ENCODE measurements at places on chromosomes 1 and 21.

- peak; percentile 23 for DNase-seq
Observed at GRCh38 chr1:151196292-151196800, 2.0 kb upstream of the PIP5K1A start.

DNA sequence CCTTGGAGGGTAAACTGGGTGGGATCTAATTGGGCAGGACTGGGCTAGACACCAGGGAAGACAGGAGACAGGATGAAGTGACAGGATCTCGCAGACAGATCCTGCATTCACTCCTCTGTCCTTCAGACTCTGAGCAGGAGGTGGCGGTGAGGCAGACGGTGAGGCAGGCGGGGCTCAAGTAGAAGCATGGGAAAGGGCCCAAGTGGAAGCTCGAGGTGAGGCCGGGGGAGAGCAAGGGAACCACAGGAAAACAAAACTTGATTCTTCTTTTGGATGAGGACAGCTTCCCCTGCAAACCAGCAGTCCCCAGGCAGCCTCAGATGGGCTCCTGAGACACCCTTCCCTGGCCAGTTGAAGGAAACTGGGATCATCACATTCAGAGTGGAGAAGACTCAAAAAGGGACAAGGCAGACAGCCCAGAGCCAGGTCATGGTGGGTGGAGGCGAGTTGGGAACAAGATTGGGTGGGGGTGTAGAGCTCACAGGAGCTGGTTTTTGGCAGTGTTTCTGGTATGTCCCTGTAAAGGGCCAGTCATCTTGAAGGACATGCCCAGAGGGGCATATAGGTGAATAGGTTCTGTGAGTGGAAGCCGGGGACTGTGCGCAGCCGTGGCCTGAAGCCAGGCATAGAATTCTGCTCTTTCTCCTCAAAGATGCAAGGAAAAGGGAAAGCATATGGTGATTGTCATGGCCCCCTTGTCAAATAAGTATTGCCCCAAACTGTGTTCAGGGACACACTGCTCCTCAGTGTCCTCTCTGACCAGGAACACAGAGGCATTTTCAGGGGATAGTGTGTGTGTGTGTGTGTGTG lies 18.0 kb downstream of the INKA2 start:
- DNase-seq = no peak

GRCh38 chr1:32352831-32353383 lies 9.4 kb downstream of the FAM229A start:
- no peak for DNase-seq

- DNase-seq = no peak
Observed at GRCh38 chr1:3116560-3116959, 47.6 kb downstream of the PRDM16 start.

DNA sequence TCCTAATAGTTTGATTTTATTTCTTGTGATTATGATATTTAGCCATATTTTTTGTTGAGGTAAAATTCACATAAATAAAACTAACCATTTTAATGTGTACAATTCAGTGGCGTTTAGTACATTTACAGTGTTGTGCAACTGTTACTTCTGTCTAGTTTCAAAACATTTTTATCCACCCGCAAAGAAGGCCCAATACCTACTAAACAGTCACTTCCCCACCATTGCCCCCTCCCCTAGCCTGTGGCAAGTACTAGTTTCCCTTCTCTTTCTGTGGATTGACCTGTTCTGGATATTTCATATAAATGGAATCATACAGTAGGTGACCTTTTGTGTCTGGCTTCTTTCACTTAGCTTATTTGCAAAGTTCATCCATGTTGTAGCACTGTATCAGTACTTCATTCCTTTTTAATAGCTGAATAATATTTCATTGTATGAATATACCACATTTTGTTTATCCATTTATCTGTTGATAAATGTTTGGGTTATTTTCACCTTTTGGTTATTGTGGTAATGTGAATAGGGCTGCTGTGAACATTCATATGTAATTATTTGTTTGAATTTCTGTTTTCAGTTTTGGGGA lies 4.1 kb downstream of the FLVCR1 start:
- DNase-seq = no peak

- peak; percentile 68 for DNase-seq
Observed at GRCh38 chr1:15584489-15585363, at the start of gene AGMAT. AGMAT (minus strand) TSS chr1:15585051; CDS start chr1:15584967, 84 bp downstream.

DNA sequence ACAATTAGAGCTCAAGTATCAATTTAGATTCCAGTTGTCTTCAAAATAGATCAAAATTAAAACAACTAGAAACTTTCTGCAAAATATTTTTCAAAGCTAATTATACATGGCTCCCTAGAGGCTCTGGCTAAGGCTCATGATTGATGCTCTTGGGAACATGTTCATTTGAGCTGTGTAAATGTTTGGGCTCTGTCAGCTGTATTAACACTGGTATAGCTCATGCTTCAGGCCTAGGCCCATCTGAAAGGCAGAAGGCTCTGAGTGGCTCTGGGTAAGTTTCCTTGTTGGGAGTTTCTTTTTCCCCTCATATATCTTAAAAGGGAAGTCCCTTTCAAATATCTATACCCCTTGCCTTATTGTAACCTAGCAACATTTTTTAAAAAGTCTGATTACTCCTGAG lies 81.3 kb downstream of the UROD start:
- DNase-seq = no peak
